Activated effector memory CD4-positive, alpha-beta T cell treated with Interleukin-2 at 50 U/mL for 16 hours (primary cell): ENCODE measurements at places on chromosomes 16 and 17.

- no peak for DNase-seq
These were observed 81.7 kb downstream of the YPEL2 start for GRCh38 chr17:59413014-59413766.

DNA sequence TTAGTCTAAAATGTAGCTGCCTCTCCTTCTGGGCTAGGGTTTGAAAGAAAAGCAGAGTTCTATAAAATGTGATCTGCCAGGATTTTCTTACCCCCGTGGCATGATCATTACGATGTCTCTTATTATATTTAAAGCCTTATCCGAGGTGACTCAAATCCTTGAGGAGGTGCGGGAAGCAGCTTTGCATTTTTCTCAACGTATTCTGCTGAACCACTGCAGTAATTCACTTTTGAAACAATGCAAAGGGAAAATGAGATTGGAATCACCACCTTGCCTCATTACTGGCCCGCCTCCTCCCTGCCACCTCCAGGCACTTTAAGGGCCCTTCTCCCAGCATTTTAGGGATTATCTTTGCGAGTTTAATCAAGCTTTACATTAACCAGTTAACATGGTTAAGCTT lies 9.7 kb upstream of the NOG start:
- no peak for DNase-seq

GRCh38 chr17:36533935-36534839 lies 481 bp downstream of the MYO19 start:
- peak; percentile 38 for DNase-seq

GRCh38 chr16:20812510-20812909 lies 6.2 kb downstream of the REXO5 start:
- DNase-seq = no peak

- no peak for DNase-seq
These were observed 26.0 kb upstream of the HNF1B start for GRCh38 chr17:37770631-37771518.

GRCh38 chr16:51236583-51236982 lies 85.5 kb upstream of the SALL1 start:
- no peak for DNase-seq

- DNase-seq = peak; percentile 57
These were observed 33.7 kb downstream of the DDX19A start for GRCh38 chr16:70380248-70380918.
